ENCODE measurements at places on chromosomes 3 and 15.

GRCh38 chr15:34160735-34161134 is 49.2 kb downstream of the KATNBL1 start:
- DNase-seq: no peak

DNA sequence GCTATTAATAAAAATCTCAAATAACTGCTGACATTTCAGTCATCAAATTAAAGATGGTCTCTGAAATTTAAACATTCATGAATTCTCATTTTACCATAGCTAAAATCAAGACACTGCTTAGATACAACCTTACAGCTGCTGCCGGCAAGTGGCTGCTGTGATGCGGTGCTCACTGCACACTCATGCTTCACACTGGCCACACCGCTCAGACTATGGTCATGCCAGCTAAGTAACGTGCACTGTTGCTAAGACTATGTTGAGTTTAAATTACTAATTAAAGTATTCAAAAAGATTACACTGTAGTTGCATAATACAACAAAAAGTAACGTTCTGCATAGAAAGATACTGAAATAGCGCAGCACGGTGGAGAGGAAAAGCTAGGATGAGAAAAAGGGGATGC is 12.1 kb downstream of the ATP13A3 start:
- no peak for DNase-seq

DNA sequence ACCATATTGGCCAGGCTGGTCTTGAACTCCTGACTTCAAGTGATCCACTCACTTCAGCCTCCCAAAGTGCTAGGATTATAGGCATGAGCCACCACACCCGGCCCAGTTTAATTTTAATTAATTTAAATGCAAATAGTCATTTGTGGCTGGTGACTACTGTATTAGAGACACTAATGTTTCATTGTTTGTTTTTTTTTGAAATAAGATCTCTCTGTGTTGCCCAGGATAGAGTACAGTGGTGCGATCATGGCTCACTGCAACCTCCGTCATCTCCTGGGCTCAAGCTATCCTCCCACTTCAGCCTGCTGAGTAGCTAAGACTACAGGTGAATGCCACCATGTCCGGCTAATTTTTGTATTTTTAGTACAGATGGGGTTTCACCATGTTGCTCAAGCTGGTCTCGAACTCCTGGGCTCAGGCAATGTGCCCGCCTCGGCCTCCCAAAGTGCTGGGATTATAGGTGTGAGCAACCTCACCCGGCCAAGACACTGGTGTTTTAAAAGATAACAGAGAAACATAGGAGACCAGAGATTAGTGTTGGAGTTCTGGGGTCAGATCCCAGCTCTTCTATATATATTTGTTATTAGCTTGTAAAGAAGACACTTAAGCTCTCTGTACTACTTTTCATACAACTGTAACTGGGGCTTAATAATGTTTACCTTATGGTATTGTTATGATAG is 34.5 kb upstream of the RAB11A start:
- no peak for DNase-seq

- DNase-seq: no peak
Observed at GRCh38 chr3:41598402-41599126, 363.3 kb downstream of the ULK4 start.

GRCh38 chr3:51819709-51820406 is 40.8 kb upstream of the IQCF6 start:
- peak; percentile 18 for DNase-seq

GRCh38 chr3:153614140-153614539 is 452.1 kb downstream of the RAP2B start:
- no peak for DNase-seq

GRCh38 chr3:194177141-194177540 is 41.2 kb downstream of the HES1 start:
- DNase-seq: no peak

- DNase-seq: no peak
Observed at GRCh38 chr15:79549196-79549595, 117.1 kb downstream of the MINAR1 start.

DNA sequence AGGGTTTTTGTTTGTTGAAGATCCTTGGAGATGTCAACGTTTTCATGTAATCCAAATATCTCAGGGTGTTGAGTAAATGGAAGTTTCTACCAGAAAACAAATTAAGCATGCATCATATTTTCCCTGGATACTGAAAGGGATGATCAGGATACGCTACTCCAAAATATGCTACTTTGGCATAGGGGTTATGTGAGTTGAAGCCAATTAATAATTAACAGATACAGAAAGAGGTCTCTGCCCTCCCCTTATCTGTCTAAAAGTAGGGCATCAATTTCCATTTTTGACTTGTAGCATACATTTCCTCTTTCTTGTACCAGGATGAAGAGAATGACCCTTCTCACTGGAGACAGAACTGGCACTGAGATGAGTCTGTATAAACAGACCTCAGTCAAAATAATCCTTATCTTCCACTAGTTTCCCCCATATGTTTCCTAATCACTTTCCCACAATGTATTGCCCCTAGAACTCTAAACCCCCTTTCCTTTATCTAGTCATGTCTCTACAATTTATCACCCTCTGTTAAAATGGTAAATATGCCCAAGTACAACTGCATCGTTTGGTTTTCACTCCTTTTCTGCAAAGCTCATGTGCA is 17.4 kb upstream of the ASB14 start:
- DNase-seq: no peak

DNA sequence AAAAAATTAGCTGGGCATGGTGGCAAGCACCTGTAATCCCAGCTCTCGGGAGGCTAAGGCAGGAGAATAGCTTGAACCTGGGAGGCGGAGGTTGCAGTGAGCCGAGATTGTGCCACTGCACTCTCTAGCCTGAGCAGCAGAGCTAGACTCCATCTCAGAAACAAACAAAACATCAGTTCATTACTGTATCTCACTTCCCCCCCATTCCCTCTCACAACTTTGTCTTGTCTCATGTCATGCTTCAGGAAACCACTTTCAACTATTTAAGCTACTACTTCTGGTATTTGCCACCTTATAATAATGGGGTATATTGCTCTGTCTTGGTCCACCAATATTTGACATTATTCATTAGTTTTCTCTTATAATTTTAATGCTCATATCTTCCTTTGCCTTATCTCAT is 26.2 kb downstream of the PIK3CA start:
- no peak for DNase-seq

Data from progenitor cell of endocrine pancreas (in vitro differentiated cells).